C1 segment of cervical spinal cord (tissue), 14 donors: ENCODE measurements at places on chromosomes 7 and 10.

DNA sequence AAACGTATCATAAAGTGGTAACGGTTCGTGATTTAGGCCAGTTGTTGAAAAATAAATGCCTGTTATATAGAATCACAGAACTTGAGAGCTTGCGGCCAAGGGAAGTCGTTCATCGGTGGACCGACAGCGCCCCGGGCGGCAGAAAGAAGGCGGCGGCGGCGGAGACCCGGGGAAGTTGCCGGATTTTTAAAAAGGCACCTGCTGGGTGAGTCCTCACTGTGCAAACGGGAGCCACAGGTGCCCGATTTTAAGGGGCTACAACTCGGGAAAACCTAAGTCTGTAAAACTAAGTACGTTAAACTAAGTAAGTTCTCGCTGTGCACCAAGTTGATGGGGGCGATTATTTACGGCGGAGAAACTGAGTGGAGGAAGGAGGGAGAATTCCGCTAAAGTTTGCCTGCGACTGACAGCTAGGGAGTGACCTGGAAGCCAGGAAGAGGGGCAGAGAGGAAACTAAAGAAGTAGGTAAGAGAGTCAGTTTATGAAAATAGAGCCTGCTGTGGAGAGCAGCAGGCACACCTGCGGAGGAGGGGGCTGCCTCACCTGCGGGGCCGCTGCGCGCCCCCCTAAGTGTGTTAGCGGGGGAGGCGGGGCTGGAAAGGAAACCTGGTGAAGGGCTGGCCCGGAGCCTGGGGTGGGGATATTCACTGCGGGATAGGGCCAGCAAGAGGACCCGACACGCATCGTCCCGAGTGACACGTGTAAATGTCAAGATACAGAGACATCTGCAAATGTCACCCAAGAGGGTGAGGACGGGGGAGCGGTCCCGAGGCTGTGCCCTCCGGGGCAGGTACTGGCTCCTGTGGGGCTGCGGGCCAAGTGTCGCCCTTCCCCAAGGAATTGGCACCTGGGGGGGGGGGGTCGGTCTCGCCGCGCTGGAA lies 996 bp downstream of the ADAM12 start:
- DNase-seq: peak; percentile 67

GRCh38 chr10:18140149-18140956 lies at the start of gene CACNB2:
TSS of gene CACNB2 (plus strand) at chr10:18140424.
- no peak for DNase-seq

DNA sequence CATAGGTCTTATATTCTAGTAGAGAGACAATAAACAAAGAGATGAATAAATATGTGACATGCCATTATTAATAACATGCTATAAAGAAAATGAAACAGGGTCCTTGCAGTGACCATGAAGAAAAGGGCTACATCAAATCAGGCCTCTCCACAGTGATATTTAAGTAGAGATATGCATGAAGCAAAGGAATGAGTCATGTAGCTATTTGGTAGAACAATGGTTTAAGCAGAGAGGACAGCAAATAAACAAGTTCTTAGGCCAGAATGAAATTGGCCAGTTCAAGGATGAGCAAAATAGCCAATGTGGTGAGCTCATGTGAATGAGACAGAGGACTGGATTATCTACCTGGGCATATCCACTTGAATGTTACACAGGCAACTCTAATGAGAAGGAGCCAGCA lies 172.2 kb upstream of the FERD3L start:
- no peak for DNase-seq

DNA sequence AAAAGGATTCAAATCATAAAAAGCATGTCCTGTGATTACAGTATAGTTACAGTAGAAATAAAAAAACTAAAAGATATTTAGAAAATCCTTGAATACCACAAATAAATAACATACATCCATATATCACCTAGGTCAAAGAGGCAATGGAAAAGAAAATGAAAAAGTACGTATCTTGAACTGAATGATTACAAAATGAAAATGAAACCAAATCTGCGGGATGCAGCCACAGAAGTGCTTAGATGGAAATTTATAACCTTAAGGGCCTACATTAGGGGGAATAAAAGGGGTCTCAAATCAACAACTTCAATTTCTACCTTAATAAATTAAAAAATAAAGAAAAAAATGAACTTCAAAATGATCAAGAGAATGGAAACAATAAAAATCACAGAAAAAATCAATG lies 879.0 kb upstream of the CELF2 start:
- no peak for DNase-seq

GRCh38 chr10:74383642-74384041 lies 232.6 kb downstream of the ADK start:
- no peak for DNase-seq
